ENCODE measurements at places on chromosomes 2 and 18.

GRCh38 chr2:219695145-219695709, 67.8 kb downstream of the SLC4A3 start:
- ATAC-seq, result no peak

GRCh38 chr2:8457092-8457481, 224.8 kb upstream of the ID2 start:
- ATAC-seq, result no peak

DNA sequence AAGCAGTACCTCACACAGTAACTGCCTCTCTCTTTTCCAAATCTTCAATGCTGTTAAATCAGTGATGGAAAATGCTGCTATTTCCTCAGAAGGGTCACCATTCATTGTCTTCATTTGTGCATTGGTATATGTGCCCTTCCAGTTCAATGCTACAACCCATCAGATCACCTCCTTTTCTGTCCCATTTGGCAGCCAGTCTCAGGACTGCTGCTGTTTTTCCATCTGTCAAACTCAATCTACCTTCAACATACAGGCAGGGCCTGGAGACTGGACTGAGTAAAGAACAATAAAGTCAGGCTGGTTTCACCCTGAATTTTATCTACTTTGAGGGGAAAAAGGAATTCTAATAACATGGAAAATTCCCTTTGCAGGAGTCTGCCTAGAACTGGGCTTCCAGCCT, 17.9 kb downstream of the ZNF385B start:
- ATAC-seq, result no peak

GRCh38 chr2:70759446-70759845, 8.6 kb downstream of the ADD2 start:
- ATAC-seq, result no peak

All from gastroesophageal sphincter (tissue), 4 donors.